ENCODE measurements at places on chromosomes 4 and X. TPM values are rescaled to one million over a fixed set of nuclear protein-coding genes. Genes with fewer than 3 reads are reported as not detected.

The HELT gene
- total RNA-seq: not detected

The HTR2C gene
- not detected for total RNA-seq

The MSX1 gene
- 13.8 TPM for total RNA-seq

The SERPINA7 gene
- 315 TPM for total RNA-seq

The DUSP21 gene
- not detected for total RNA-seq

The GPRASP3 gene
- 1.4 TPM for total RNA-seq
